Stimulated activated CD4-positive, alpha-beta T cell treated with anti-CD3 and anti-CD28 coated beads, Interleukin-15, amount 100 ng/mL, for 1 hour (primary cell): ENCODE measurements at places on chromosomes 13 and 19.

GRCh38 chr13:19597523-19597922 lies 35.9 kb upstream of the MPHOSPH8 start:
- no peak for DNase-seq

DNA sequence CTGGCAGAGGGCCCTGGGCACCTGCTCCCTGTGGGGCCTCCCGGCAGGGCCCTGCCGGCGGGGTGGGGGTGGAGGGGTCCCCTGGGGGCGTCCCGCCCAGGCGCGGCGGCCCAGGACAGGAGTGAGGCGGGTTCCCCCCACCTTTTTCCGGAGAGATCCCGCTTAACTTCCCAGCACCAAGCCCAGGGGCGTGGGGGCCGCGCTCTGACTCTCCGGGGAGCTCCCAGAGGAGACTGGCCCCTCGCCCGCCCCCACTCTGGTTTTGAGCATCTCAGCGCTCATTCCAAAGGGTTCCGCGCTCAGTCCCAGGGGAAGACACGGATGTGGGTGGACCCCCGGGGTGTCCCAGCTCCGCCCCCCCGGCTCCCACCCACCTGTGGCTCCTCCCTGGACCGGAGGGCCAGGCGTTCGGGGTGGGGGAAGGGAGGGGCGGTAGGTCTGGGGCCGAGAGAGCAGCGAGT lies 476 bp downstream of the C2CD4C start:
- no peak for DNase-seq

DNA sequence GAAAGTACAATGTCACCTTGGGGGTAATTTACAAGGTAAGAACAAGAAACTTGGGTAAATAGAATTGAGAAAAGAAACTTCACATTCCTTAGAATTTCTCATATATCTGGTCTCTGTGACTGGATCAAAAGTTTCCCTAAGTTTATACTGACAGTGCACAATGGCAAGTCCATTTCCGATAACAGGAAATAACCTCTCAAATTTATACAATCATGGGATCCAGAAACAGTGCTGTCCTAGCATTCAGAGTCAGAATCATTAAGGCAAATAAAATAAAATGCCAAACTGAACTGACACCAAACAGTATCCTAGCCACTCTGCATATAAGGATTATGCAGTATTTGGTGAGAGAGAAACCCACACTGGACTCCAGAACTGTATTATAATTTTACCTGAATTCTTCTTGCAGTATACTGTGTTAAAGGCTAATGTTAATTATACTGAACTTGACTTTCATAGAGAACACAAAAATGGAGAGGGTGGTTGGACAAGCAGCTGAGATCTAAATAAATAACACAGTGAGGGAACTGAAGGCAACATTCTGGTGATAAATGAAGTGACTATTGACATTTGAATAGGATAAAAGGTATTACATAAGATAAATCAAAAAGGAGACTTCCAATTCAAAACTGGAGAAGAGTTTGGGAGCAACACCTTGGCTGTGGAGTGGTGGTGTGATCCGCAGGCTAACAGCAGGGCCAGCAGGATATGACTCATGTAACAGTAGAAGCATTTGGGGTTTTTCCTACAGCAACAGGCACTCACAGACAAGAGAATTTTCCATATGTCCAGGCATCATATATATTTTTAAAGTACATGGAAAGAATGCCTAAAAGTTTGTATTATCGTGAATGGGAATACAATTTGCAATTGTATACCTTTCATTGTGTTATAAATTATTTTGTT lies 932.5 kb upstream of the MIR17HG start:
- no peak for DNase-seq

- DNase-seq: no peak
Observed at GRCh38 chr19:51108805-51109146, 567 bp upstream of the CTU1 start.

- DNase-seq: no peak
Observed at GRCh38 chr19:35785339-35785627, 9.9 kb downstream of the ARHGAP33 start.

DNA sequence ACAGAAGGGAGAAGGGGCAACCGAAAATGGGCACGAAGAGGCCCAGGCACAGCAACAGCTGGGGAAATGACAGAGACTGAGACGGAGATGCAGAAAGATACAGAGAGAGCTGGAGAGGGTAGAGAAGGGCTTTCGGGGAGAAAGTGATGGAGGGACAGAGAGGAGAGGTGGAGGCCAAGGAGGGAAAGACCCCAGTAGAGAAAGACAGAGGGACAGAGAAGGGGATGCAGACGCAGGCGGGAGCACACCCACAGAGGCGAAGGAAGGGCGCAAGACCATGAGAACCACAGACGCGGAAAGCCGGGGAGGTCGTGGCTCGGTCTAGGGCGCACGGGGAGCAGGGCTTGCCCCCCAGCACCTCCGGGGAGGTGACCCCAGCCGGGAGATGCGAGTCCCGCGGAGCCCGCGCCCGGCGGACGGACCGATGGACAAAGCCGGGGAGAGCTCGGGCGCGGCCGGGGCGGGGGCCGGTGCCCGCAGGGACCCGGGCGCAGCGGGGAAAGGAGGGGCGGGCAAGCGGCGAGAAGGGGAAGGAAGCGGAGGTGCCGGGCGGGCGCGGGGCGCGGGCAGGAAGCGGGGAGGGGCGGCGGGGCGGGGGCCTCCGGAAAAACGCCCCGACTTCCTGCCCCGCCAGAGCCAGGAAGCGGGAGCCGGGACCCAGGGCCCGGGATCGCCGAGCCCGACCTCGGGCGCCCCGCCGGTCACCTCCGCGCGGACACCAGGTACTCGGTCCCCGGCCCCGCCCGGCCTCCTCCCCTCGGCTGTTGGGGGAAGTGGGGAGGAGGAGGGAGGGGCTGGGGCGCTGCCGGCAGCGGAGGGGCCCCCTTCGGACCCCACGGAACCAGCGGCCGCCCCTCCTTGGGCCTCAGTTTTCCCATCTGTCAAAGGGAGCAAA lies at the start of gene ARHGEF1:
Gene ARHGEF1, plus strand, starts transcription at position 617 of the 895 bp plus-strand sequence. CDS start 4,899 bp downstream, outside the sequence.
- DNase-seq: peak; percentile 26

GRCh38 chr19:17415121-17415520 lies 4.7 kb upstream of the MVB12A start:
- DNase-seq: no peak

DNA sequence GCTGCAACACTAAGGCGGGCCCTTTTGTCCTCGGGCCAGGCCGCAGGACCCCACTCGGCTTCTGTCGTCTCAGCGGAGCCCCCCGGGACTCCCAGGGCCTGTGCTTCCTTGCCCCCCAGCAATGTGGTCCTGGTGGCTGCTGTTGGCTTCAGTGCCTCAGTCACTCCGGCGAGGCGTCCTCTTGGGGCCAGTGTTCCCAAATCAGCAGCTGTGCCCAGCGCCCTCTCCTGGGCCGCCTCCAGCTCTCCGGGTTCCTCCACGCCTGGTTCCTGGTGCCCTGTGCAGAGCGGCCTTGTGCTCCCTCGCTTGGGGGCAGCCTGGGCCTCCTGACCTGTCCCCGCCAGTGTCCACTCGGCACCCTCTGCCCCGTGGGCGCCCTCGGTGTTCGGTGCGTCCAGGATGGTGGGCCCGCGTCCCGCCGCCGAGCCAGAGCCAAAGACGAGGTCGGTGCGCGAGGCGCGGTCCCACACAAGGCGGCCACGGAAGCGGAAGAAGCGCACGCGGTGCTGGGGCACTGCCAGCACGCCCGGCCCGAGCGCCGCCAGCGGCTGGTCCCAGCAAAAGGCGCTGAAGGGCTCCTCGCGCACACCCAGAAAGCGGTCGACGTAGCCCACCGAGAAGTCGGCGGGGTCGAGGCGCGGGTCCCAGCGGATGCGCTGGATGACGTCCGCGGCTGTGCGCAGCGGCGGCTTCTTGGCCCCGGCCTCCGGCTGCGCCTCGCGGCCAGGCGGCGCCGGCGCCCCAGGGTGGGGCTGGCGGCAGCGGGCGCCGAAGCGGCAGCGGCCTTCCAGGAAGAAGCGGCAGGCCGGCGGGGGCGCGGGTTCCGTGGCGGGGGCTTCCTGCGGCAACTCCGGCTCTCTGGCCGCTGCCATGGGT lies 685 bp downstream of the LENG9 start:
- peak; percentile 41 for DNase-seq

DNA sequence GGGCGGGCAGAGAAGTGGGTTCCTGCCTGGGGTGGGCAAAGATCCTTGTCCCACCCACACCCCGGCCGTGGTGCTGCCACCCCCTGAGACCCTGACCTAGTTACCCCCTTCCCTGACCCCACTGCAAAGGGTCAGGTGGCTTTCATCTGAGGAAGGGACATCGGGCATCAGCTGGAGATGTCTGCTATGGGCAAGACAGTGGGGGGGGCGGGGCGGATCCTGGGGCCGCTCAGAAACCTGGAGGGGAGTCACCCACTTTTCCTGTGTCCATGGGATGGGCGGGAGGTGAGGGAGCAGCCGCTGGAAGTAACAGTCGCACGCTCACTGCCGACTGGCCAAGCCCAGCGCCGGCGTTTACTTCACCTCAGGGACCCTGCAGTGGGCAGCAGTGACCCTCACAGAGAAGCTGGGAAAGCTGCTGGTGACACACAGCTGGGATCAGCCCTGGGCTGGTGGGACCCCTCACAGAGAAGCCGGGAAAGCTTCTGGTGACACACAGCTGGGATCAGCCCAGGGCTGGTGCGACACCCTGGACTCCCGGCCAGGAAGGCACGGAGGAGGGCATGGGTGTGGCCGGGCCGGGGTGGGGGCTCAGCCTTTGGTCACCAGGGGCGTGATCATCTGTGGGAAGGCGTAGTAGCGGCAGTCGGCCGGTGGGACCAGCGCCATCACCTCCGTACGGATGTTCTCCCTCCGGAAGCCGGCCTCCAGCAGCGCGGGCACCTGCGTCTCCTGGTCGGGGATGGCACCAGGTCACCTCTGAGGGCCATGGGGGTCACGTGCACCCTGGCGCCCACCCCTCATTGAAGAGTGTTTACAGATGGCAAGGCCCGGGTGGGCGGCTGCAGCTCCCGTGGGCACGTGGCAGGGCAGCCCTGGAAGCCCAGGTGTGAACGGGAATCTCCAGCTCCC lies 4.3 kb downstream of the GAMT start:
- DNase-seq: no peak

GRCh38 chr19:4636151-4636717 lies 3.1 kb upstream of the TNFAIP8L1 start:
- DNase-seq: peak; percentile 76

DNA sequence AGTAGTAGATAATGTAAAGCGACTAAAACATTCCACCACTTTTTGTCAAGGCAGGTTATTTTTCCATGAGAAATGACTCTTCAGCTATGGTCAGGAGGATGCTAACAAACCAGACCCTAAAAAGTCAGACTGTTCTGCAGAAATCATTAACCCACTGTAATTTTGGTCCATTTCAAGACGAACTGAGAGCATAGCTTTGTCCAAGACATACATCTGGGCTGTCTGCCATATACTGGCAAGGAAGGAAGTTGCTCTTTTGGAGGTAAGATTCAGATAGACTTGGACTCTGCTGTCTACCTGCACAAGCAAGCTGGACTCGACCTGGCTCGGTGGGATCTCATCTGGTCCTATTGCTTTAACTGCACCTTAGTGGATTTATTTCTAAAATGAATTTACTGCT lies 207.8 kb downstream of the POSTN start:
- DNase-seq: no peak

GRCh38 chr19:9295411-9295849 lies 14.2 kb downstream of the ZNF699 start:
- no peak for DNase-seq

GRCh38 chr13:96988441-96988840 lies 5.8 kb downstream of the OXGR1 start:
- no peak for DNase-seq

- no peak for DNase-seq
Observed at GRCh38 chr13:50891206-50891605, 18.4 kb upstream of the RNASEH2B start.

GRCh38 chr19:13935765-13936510 lies 2.3 kb downstream of the PODNL1 start:
- DNase-seq: no peak

DNA sequence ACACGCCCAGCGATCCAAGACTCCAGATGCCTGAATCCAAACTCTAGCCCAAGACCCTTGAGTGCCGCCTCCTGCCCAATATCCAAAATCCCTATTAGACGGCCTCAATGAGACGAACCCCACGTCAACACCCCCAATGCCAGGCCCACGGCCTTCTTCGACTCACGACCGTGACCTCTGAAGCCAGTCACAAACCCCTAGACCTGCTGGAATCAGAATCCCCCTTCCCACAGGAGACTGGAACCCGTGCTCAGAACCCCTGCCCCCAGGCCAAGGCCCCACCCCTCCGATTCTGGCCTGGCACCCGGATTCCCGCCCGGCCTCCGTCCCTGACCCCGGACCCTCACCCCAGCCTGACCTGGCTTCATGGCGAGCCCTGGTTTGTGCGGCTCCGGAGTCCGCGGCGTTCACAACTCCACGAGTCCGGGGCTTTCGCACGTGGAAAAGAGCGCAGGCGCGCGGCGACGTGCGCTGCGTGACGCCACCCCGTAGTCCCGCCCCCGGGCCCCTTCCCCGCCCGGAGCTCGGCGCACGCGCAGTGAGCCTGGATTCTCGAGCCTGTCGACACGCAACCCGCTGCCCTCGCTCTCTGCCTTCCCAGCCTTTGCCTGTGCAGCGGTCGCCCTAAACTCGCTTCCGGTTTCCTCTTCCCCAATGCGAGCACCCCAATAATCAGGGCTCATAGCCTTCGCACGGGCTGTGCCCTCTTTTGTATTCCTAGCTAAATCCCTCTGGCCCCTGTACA lies at the start of gene FBL:
Gene FBL, minus strand, starts transcription at position 447 of the 745 bp plus-strand sequence. Its CDS starts 79 bp downstream, at position 368.
- DNase-seq: peak; percentile 98

DNA sequence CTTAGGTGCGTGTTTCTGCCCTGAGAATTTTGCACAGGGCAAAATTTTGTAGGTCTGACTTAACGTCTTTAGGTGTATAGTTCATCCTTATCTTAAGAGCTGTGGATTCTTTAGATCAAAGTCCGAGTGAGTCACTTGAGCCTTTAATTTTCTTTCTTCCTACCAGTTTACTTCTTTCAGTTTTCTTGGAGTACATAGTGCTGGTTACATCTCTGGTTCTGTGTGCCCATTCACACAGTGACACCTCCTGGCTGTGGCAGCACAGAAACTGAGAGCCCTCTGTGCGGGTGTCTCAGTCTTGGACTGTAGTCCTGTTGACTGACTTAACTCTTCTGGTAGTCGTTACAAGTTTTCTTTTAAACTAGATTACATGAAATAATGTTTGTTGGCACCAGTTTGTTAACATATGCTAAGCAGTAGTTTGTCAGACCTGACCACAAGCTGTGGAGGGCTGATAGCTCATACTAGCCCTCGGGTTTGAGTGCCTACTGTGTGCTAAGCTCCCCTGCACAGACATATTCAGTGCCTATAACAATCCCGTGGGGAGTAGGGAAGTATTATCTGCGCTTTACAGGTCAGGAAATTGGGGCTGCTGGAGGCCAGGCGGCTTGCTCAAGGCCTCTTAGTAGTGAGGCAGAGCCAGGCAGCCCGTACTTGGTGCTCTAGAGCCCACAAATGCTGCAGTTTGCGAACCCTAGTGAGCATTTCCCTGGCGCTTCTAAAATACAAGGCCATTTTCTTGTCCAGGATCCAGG lies 1.6 kb downstream of the GATAD2A start:
- DNase-seq: no peak

GRCh38 chr19:30557212-30557611 lies 185.0 kb downstream of the ZNF536 start:
- DNase-seq: no peak
